ENCODE measurements at places on chromosomes 7 and 10.

DNA sequence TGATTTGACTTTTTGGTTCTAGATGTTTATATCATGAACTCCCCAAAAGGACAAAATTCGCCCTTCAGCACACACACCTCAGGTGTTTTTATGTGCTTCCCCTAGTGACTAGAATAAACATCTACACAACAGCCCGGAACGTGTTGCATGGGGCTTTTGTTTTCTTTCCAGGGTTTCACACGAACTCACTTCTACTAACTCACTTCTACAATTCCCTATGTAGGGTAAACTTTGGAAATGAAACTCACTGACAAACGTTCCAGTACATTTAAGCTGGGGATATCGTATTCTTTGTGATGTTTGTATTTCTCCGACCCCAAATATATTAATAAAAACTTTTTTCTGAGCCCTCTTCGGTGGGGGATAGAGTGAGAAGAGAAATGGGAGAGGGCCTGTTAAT lies 1.4 kb downstream of the TRA2A start:
- DNase-seq, result no peak

DNA sequence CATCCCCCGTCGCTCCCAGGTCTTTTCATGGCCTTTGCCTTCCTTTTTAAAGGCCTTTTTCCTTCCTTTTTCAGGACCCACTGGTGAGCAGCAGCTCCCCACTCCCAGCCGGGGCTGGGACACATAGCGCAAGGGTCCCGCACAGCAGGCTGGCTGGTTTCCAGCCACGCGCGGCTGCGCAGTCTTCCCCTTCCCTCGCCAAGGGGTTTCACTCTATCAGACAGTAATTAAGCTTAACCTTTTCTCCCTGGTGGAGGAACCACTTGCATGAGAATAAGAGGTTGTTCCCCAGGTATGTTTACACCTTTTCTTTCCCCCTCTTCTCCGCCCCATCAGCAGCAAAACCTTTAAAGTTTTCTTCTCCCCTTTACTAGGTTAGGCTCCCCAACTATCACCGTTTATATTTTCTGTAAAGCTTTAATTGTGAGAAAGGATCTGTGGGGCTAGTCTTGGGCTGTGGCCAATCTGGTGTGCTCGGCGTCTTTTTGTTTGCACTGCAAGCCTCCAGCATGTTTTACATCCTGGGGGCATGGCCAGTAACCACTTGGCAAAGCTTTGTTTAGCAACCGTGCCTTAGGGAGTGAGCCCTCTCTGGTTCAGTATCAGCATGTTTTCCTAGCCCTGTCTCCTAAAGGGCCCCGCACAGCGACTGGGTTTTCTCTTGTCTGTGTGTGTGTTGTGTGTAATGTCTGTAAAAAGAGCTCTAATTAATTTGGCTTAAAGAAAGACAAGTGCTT lies 219.6 kb downstream of the PHF14 start:
- DNase-seq, result no peak

DNA sequence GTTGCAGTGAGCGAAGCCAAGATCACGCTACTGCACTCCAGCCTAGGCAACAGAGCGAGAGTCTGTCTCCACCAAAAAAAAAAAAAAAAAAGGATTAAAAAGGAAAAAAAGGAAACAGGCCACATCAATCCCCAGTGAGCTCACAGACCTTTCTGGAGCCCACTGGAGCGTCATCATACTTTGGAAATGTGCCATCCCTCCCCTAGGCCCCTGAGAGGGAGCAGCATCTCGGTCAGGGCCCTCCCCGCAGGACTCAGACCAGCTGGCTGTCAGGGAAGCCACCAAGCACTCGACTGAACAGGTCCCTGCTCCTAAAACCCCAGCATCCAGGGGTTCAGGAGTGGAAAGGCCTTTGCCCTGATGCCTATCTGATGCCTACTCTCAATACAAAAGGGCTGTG lies 97.9 kb upstream of the SH2B2 start:
- DNase-seq, result no peak

- DNase-seq, result no peak
Observed at GRCh38 chr10:89156161-89156835, 50.8 kb downstream of the CH25H start.

- DNase-seq, result peak; percentile 59
Observed at GRCh38 chr10:58438340-58438871, 53.2 kb downstream of the TFAM start.

DNA sequence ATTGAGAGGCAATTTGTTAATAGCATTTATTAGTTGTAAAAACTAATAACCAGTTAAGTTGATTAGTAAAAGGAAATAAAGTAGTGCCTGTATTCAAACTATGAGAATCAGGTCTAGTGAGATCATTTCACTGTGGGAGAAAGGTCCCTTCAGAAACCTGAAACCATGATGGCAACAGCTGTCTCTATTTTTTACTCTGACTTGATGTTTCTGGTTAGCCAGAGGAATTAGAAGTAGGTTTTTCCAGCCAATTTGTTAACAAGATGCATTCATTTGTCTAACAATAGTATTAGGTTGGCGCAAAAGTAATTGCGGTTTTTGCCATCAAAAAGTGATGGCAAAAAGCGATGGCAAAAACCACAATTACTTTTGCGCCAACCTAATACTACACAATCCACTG lies 272.2 kb upstream of the YAE1 start:
- no peak for DNase-seq

DNA sequence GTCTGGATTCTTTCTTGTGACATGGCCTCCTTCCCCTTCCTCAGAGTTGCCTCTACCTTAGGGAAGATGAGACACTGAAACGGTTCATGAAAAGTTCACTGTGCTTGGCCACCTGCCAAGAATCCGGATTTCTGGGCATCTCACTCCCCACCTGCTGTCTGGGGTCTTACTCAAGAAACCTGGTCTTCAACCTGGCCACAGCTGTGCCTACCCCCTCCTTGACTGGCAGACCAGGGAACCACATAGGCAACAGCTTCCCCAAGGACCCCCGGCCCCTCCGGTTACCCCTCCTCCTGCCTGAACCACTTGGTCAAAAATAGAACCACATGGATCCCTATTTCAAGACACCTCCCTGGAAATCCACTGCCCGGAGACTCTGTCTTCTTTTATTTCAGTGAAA lies 58.7 kb upstream of the NANOS1 start:
- DNase-seq, result no peak

- no peak for DNase-seq
Observed at GRCh38 chr10:70964245-70964644, 75.9 kb upstream of the PCBD1 start.

GRCh38 chr7:24858108-24858977 lies 101.1 kb upstream of the GSDME start:
- DNase-seq, result no peak
